HTR-8/SVneo (cell line): ENCODE measurements at places on chromosomes 1 and 21.

- DNase-seq, result peak; percentile 65
These were observed 7.7 kb downstream of the VSIG8 start for GRCh38 chr1:159854693-159855192.

- peak; percentile 37 for DNase-seq
These were observed 511 bp downstream of the ZNF683 start for GRCh38 chr1:26372039-26372438.

- no peak for DNase-seq
These were observed 6.2 kb downstream of the DISP3 start for GRCh38 chr1:11485191-11485590.

DNA sequence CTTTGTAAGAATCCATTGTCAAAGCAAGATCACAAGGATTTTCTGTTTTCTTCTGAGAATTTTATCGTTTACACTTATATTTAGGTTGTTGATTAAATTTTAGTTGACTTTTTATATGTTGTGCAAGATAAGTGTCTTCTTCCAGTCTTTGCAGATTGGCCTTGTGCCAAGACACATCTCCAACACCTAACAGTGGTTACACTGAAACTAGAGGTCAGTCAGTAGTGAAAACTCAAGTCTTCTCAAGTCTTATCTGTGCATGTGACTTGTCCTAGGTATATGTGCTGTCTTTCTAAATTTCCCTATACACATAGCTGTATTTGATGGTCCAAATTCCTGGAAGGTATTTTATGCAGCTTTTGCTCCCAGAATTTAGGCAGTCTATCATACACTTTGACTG lies 1183.2 kb upstream of the B3GALT2 start:
- DNase-seq, result no peak

- DNase-seq, result no peak
These were observed 166.9 kb downstream of the NCAM2 start for GRCh38 chr21:21165063-21165645.
